Common myeloid progenitor, CD34-positive (primary cell): ENCODE measurements at places on chromosomes 5 and 9.
A peak's percentile ranks its signal among the peaks of the same experiment; 100 is the strongest.

DNA sequence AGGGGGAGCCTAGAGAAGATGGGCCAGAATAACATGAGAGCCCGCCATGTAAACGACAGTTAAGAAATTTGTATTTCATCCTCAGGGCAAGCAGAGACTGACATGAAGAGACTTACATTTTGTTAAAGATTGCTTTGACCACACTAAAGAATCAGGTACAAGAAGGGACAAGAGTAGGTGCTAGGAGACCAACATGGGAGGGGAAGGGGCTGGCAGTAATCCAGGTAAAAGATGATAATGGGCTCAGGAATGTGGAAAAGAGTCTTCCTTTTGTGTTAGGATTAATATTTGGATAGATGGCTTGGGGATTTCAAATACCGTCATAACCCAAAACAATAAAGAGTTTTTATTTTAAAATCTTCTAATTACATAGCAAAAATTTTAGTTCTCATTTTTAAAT is 137.3 kb downstream of the ZNF462 start:
- no peak for DNase-seq

- DNase-seq: peak; percentile 63
Measured at GRCh38 chr5:87151547-87151946, 116.1 kb upstream of the RASA1 start.

DNA sequence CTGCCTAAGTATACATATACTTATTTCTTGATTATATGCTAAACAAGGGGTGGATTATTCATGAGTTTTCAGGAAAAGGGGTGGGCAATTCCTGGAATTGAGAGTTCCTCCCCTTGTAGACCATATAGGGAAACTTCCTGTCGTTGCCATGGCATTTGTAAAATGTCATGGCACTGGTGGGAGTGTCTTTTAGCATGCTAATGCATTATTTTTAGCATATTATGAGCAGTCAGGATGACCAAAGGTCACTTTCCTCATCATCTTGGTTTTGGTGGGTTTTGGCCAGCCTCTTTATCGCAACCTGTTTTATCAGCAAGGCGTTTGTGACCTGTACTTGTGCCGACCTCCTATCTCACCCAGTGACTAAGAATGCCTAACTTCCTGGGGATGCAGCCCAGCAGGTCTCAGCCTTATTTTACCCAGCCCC is 80.9 kb downstream of the ALDH7A1 start:
- no peak for DNase-seq

- DNase-seq: no peak
Measured at GRCh38 chr5:65861830-65862241, 64.5 kb upstream of the ERBIN start.

GRCh38 chr5:124410539-124411488 is 335.6 kb downstream of the ZNF608 start:
- peak; percentile 37 for DNase-seq

DNA sequence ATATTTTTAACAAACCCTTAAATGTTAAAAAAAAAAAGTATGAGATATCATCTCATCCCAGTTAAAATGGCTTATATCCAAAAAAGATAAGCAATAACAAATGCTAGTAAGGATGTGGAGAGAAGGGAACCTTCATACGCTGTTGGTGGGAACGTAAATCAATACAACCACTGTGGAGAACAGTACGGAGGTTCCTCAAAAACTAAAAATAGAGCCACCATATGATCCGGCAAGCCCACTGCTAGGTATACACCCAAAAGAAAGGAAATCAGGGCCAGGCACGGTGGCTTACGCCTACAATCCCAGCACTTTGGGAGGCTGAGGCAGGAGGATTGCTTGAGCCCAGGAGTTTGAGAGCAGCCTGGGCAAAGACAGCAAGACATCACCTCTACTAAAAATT is 3.0 kb downstream of the MTMR12 start:
- DNase-seq: peak; percentile 25

- DNase-seq: no peak
Measured at GRCh38 chr5:34716986-34717385, 60.9 kb downstream of the RAI14 start.

- DNase-seq: no peak
Measured at GRCh38 chr9:18507151-18507550, 33.2 kb downstream of the ADAMTSL1 start.

DNA sequence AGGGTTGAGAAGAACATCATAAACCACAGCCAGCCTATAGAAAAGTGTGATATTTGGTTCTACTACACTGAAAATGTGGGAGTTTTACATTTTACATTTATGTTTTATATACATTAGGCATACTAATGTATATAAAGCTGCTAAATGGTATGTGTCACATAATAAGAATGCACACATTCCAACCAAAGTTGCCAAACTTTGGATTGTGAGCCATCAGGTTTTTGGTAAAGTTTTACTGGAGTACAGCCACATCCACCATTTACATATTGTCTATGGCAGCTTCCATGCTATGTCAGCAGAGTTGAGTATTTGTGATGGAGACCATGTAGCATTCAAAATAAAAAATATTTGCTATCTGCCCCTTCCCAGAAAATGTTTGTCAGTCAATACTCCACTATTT is 23.1 kb upstream of the TARS1 start:
- no peak for DNase-seq

DNA sequence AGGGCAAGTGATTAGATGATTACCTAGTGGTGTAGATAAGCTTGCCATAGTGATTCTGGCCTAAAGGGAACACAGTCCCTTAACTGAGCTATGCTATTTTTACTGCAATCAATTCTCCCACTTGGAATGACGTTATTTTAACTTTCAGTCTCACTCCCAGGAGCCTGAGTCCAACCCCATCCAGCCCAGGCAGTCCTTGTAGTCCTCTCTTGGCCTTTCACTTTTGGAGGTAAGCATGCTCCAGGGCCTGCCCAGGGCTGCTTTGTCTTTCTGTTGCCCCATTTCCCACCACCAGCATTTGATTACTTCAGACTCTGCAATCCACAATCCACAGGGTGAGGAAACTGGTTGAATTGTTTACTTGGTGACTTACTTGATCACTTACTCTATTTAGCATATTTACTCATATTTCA is 233.0 kb downstream of the CD180 start:
- DNase-seq: no peak

DNA sequence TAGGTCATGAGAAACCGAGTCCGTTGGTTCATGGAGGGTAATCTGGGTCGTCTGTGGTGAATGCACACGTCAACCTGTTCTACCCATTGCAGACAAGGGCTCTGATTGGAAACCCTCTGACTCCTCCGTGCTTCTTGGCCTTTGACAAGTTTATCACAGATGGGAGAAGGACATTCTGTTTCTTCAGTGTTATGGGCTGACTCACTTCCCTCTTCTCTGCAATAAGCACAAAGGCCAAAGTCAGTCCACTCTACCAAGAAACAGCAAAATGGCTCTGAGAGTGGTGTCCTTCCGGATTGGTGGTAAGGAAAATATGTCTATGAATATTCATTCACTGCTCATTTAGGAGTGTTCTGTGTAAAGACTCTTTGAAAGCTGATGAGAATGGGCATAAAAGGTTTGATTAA is 89.3 kb downstream of the FEM1C start:
- DNase-seq: no peak

DNA sequence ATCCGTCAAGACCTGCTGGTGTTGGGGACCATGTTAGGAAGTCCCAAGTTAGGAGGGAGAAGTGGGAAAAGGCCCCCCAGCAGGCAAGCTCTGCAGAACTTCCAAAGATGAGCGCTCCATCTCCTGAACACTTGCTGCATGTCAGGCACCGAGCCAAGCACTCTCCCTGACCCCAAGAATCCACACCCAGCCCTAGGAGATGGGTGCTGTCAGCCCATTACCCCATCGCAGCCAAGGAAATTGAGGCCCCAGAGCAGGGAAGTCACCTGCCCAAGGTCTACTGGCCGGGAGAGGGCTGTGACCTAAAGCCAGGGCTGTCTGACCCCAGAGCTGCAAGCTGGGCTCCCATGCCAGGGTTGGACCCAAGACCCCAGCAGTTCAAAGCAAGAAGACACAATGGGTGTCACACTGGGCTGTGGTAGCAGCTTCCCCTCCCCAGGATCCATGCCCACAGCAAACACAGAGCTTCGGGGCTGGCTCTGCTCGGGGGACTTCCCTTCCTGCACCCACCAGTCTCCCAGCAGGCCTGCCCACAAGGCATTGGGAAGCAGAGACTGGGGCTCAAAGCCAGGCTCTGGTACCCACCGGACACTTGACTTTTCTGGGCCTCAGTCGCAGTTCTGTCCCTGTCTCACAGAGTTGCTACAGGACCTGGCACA is 13.5 kb downstream of the EEIG1 start:
- peak; percentile 35 for DNase-seq

DNA sequence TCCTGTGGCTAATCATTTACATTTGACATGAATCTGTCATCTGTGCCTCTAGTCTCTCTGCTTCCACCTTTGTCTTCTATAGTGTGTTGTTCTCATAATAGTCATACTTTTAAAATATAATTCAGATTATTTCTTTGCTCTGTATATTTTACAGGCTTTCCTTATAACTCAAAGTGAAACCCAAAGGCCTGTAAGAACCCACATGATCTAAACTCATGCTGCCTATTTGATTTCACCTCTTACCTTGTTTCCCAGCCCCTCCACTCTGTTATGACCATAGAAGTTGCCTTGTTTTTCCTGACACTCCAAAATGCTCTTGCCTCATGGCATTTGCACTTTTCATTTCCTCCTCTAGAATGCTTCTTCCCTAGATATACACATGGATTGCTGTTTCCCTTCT is 74.2 kb downstream of the COMMD10 start:
- DNase-seq: no peak

DNA sequence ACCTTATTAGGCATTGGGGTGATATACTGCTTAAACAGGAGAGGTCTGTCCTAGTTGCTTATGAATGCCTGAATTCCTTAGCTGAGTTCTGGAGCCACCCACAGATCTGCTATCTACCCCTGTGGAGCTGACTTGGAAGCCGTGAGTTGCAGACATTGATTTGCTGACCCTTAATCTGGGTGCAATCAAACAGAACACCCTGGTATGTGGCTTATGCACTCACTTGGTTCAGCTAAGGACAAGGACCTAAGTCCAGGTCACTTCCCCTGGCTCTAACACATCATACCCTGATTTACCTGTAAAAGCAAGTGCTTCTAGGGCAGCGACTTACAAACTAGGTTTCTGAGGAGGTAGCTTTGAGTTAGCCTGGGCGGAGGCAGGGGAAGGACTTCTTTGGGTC is 41.6 kb upstream of the TLR4 start:
- DNase-seq: no peak

- DNase-seq: no peak
Measured at GRCh38 chr5:95907067-95907705, 54.5 kb downstream of the ELL2 start.

DNA sequence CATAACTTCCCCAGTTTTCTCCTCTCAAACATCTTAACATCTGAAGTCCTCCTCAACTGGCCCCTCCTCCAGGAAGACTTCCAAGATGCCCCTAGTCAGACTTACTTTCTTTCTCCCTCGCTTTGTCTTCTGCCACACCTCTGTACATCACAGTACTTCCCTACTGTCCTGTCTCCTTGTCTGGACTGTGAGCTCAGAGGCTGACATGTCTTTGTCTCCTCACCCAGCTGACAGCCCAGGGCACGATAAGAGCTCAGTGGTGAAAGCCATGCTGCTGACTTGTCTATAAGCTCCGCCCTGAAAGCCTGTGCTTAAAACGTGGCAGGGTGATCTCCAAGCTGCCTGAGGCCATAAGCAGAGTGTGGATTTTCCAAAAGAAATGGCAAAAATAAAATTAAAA is 33.0 kb upstream of the SLC25A51 start:
- DNase-seq: no peak

DNA sequence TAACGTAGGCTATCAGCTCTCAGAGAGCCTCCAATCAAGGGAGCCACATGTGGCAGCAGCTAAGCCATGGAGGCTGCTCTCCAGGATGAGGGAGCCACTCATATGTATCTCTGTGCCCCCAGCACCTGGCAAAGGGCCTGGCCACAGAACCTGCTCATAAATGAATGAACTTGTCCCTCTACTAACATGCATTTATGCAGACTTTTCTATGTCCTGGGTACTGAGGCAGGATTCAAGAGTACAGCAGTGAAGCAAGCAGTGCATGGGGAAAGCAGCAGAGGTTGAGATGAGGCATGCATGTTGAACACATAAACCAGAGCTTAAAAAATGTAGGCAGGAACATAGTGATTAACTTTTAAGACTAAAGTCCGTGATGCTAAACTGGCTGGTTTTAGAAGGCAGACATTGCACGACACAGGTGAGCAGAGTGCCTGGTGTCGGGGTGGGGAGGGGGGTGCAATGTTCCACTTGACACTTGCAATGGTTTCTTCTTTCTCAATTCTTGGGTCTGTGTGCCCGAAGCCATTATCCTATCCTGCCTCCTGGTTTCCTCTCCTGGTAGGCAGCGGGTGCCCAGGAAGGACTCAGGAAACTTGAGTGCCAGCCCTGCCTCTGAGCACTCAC is 142.8 kb upstream of the ALDH1B1 start:
- DNase-seq: no peak

DNA sequence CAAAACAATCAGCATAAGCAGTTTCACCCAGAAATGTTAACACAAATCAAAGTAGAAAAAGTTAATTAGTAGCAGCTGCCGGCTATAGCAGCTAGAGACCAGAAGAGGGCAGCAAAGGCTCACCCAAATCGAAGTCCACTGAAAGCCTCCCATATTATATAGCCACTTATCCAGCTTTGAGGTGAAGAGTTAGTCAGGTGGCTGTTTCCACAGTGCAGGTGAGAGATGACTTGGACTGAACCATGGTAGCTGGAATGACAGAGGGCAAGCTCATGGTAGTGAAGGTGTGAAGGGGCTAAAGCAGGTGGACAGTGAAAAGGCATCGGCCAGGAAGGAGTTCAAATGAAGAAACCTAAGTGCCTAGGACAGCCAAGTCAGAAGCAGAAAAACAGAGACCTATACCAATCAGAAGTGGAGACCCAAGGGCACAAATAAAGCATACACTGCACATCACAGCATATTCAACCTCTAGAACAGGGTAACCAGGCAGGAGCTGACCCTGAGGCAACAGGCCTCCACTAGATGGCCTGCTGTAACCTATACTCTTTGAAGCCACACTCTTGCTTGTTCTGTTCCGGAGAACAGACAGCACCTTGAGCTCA is 7.2 kb upstream of the RNF38 start:
- peak; percentile 74 for DNase-seq

- DNase-seq: no peak
Measured at GRCh38 chr9:91824601-91825305, 125.3 kb downstream of the ROR2 start.

DNA sequence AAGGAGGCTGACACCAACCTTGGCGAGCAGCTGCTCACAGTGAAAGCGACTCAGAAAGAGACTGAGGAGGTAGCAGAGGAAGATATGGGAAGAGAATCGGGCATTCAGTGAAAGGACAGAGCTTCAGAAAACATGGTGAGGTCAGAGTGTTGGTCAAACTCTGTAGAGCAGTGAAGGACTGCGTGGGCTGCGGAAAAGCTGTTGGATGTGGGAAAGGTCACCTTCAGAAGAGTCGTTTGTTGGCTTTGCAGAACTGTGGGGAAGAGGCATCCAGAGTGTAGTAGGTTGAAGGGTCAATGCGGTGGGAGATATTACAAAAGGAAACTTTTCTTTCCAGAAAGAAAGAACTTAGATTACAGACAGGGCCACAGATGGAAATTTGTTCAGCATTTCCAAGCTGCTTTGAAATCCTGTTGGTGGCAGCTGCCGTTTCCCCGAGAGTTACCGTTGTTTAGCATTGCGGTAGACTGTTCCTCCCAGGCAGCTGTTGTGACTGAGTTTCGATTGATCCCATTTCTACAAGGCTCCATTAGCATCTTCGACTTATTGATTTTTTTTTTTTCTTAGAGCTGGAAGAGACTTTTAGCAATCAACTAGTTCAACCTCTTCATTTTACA is 58.3 kb upstream of the AFAP1L1 start:
- DNase-seq: no peak
